ENCODE measurements at places on chromosomes 7 and 10. TPM values are rescaled to one million over a fixed set of nuclear protein-coding genes. Genes with fewer than 3 reads are reported as not detected.

The SPDYE9 gene
- total RNA-seq, result not detected

The VAX1 gene
- total RNA-seq, result not detected

The YWHAG gene
- total RNA-seq, result 79.3 TPM

The LMOD2 gene
- total RNA-seq, result not detected

The DPYSL4 gene
- total RNA-seq, result 2.2 TPM

The HSPA14 gene
- total RNA-seq, result 28.9 TPM

The CYP2C8 gene
- not detected for total RNA-seq

The NACAD gene
- total RNA-seq, result 0.05 TPM

The TMEM236 gene
- total RNA-seq, result 0.13 TPM

DNA sequence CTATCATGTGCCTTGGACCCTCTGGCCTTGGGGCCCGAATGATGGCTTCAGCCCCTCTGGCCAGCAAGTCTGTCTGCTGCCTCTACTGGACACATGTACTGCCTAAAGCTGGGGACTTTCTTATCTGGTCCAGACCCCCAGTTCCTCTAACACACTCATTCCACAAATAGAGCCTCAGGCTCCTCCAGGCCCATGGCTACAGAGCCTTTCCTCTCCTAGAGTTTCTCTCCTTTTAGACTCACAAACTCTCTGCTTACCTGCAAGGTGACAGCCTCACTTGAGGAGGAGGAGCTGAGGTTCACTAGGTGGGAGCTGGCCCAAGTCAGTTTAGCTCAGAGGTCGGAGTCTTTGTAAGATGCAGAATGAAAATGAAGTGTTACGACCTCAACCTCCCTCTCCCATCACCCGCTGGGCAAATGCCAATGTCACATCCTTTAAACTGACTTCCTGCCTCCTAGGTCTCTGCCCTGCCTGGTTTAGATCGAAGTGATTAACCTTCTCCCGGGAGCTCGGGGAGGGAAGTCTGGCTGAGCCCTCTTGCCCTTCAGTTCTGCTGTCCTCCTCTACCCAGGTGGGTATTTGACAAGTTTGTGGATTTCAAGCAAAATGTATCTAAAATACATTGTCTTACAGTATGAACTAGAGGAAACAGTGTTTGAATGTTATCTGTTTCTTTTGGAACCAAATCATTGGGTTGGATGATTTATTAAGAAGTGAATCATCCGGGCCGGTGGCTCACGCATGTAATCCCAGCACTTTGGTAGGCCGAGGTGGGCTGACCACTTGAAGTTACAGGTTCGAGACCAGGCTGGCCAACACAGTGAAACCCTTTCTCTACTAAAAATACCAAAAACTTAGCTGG lies 71.9 kb upstream of the TNS3 start:
- H3K4me3 ChIP-seq, result no peak overlapping the region
- H3K36me3 ChIP-seq, result no peaks in the 10 kb centered on the region
- H3K4me1 ChIP-seq, result no peaks in the 10 kb centered on the region
- H3K27me3 ChIP-seq, result no peaks in the 10 kb centered on the region
- no peak overlapping the region for H3K27ac ChIP-seq
- DNase-seq, result no peak

DNA sequence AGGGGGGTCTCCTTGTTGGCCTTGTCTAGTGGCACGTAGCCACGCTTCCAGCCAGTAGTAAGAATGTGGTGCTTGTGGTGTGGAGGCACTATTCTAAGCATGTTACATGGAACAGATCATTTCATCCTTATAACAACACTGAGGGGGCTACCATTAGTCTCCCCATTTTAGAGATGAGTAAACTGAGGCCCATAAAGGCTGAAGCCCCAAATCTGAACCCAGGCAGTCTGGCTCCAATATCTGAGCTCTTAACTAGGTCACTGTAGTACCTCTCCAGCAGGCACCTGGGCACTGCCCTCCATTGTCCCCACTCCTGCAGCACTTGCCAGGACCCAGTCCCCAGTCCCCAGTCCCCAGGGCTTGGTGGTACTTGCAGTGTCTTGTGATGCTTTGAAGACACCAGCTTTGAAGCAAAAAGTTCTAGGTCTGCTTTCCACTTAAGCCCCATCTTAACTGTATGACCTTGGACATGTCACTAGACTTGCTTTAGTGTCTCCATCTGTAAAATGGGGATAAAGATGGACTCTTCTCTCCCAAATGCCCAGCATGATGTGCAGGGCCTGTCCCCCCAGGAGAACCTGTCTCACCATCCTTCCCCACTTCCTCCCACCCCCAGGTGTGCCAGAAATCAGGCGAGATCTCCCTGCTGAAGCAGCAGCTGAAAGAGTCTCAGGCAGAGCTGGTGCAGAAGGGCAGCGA lies 6.4 kb downstream of the LZTS2 start:
- H3K4me1 ChIP-seq, result peaks cover 2% of the 10 kb centered on the region
- H3K36me3 ChIP-seq, result no peaks in the 10 kb centered on the region
- no peak overlapping the region for H3K27ac ChIP-seq
- no peak for DNase-seq
- H3K4me3 ChIP-seq, result no peak overlapping the region

- DNase-seq, result no peak
- no peak overlapping the region for H3K4me3 ChIP-seq
- H3K27me3 ChIP-seq, result no peaks in the 10 kb centered on the region
- no peaks in the 10 kb centered on the region for H3K4me1 ChIP-seq
- H3K36me3 ChIP-seq, result no peaks in the 10 kb centered on the region
These were observed 196.1 kb downstream of the NXPH1 start for GRCh38 chr7:8629504-8629903.

GRCh38 chr10:24223953-24224352 lies 15.0 kb downstream of the KIAA1217 start:
- no peaks in the 10 kb centered on the region for H3K27me3 ChIP-seq
- no peak overlapping the region for H3K4me3 ChIP-seq
- no peak overlapping the region for H3K27ac ChIP-seq
- DNase-seq, result no peak

DNA sequence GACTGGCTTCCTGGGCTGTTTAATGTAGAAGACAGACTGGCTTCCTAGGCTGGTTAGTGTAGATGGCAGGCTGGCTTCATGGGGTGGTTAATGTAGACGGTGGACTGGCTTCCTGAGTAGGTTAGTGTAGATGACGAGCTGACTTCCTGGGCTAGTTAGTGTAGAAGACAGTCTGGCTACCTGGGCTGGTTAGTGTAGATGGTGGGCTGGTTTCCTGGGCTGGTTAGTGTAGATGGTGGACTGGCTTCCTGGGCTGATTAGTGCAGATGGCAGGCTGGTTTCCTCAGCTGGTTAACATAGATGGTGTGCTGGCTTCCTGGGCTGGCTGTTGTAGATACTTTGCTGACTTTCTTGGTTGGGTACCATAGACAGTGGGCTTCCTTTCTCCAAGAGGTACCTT lies 122.9 kb upstream of the PPP2R2D start:
- no peaks in the 10 kb centered on the region for H3K4me1 ChIP-seq
- H3K27ac ChIP-seq, result peak overlapping the region; percentile 15
- H3K36me3 ChIP-seq, result no peaks in the 10 kb centered on the region
- H3K27me3 ChIP-seq, result no peaks in the 10 kb centered on the region
- no peak for DNase-seq

DNA sequence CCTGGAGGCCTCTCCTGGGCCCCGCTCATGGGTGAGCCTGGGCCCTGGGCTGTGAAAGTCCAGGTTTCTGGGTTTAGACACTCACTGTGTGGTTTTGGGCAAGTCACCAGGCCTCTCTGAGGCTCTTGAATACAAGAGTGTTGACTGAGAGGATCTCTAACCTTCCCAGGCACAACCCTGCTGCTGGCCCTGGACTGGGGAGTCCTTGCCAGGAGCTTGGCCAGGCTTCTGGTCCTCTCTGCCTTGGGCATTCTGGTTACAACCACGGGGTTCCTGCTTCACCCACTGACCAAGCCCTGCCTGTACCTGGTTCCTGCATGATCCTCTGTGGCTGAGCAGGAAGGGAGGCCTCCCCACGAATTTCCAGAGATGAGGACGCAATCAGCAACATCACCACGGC lies 63.6 kb upstream of the COL13A1 start:
- H3K4me3 ChIP-seq, result no peak overlapping the region
- peaks cover 27% of the 10 kb centered on the region for H3K4me1 ChIP-seq
- peaks cover 13% of the 10 kb centered on the region for H3K27me3 ChIP-seq

- no peak overlapping the region for H3K4me3 ChIP-seq
- DNase-seq, result no peak
- no peaks in the 10 kb centered on the region for H3K27me3 ChIP-seq
- H3K4me1 ChIP-seq, result no peaks in the 10 kb centered on the region
- H3K27ac ChIP-seq, result no peak overlapping the region
These were observed 71.2 kb downstream of the LRRTM3 start for GRCh38 chr10:66996996-66997395.

- peaks cover 67% of the 10 kb centered on the region for H3K36me3 ChIP-seq
- no peak overlapping the region for H3K4me3 ChIP-seq
These were observed 9.2 kb downstream of the INSIG1 start for GRCh38 chr7:155306673-155307470.

DNA sequence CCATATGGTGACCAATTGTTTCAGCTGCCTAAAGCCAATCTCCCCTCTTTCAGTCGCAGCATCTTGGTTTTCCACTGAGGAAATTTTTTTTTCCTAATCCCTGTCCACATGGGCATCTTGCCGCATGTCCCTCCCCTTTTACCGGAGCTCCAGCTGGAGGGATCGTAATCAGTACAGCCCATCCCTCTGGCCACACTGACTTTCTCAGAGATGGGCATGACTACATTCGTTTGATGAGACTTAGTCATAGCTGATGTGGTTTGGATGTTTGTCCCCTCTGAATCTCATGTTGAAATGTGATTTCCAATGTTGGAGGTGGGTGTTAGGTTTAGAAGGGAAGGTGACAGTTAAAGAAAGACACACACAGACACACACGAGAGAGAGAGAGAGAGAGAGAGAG lies 186.8 kb upstream of the CXCL12 start:
- DNase-seq, result no peak
- H3K4me1 ChIP-seq, result no peaks in the 10 kb centered on the region
- no peak overlapping the region for H3K27ac ChIP-seq
- H3K36me3 ChIP-seq, result no peaks in the 10 kb centered on the region
- H3K4me3 ChIP-seq, result no peak overlapping the region
- no peaks in the 10 kb centered on the region for H3K27me3 ChIP-seq

- H3K36me3 ChIP-seq, result no peaks in the 10 kb centered on the region
- DNase-seq, result no peak
- H3K27ac ChIP-seq, result no peak overlapping the region
- H3K4me1 ChIP-seq, result peaks cover 4% of the 10 kb centered on the region
These were observed 24.1 kb upstream of the PROSER2 start for GRCh38 chr10:11798845-11799735.

DNA sequence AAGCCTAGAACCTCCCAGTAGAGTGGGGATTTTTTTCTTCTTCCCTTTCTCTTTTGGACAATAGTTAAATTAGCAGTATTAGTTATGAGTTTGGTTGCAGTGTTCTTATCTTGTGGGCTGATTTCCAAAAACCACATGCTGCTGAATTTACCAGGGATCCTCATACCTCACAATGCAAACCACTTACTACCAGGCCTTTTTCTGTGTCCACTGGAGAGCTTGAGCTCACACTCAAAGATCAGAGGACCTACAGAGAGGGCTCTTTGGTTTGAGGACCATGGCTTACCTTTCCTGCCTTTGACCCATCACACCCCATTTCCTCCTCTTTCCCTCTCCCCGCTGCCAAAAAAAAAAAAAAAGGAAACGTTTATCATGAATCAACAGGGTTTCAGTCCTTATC lies 5.4 kb downstream of the OPN1SW start:
- no peaks in the 10 kb centered on the region for H3K4me1 ChIP-seq
- H3K27ac ChIP-seq, result no peak overlapping the region
- H3K4me3 ChIP-seq, result no peak overlapping the region
- peaks cover 72% of the 10 kb centered on the region for H3K36me3 ChIP-seq
- DNase-seq, result no peak

- H3K4me3 ChIP-seq, result no peak overlapping the region
- H3K4me1 ChIP-seq, result peaks cover 6% of the 10 kb centered on the region
- H3K36me3 ChIP-seq, result peaks cover 46% of the 10 kb centered on the region
- no peak overlapping the region for H3K27ac ChIP-seq
- no peak for DNase-seq
- no peaks in the 10 kb centered on the region for H3K27me3 ChIP-seq
These were observed 16.0 kb downstream of the KAT6B start for GRCh38 chr10:74842301-74842954.

- no peak overlapping the region for H3K4me3 ChIP-seq
- peaks cover 60% of the 10 kb centered on the region for H3K36me3 ChIP-seq
- DNase-seq, result peak; percentile 29
- H3K27ac ChIP-seq, result peak overlapping the region; percentile 28
- no peaks in the 10 kb centered on the region for H3K27me3 ChIP-seq
These were observed 23.9 kb downstream of the NUDCD3 start for GRCh38 chr7:44466300-44467216.

DNA sequence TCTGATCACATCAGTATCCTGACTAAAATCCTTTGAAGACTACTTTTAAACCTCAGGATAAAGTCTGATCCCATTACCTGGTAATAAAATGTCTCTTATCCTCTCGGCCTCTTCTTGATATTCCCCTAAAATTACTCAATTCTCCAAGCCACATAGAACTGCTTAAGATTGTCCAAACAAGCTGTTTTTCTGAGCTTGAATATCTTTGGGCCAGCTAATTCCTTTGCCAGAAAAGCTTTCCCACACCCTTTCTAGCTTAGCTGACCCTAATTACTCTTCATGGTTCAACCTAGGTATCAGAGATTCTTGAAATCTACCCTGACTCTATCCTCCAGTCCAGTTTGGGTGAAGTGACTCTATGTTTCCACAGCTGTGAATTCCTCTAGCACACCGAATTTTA lies 328.6 kb downstream of the CRPPA start:
- H3K4me3 ChIP-seq, result no peak overlapping the region
- no peaks in the 10 kb centered on the region for H3K4me1 ChIP-seq
- DNase-seq, result no peak
- no peaks in the 10 kb centered on the region for H3K27me3 ChIP-seq
- no peaks in the 10 kb centered on the region for H3K36me3 ChIP-seq

DNA sequence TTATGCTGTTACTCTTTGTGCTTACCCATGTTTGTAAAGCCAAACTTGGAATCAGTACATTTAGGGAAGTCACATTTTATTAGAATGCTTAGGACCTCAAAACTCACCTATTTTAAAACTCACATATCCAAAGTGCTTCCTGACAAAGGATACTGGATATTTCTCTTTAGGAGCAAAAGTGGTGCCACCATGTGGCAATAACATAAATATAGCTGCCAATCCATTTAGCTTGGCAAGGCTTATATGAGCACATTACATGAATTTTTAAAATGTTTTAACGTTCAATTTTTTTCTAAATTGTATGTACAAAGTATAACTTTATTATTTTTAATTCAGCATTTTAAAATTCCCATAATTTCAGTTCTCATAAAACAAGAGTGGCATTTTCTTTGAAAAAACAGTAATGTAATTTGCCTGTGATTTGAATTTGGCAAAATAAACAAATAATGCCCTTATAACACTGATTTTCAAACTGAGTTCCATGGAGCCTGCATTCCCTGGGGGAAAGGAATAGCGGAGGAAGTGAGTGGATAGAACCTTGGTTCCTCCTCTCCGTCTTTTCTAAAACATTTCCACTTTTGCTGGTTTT lies 75.4 kb downstream of the HDAC9 start:
- no peak overlapping the region for H3K4me3 ChIP-seq
- DNase-seq, result no peak
- H3K36me3 ChIP-seq, result no peaks in the 10 kb centered on the region

- H3K27me3 ChIP-seq, result no peaks in the 10 kb centered on the region
- H3K4me3 ChIP-seq, result no peak overlapping the region
- H3K4me1 ChIP-seq, result no peaks in the 10 kb centered on the region
- DNase-seq, result no peak
- no peaks in the 10 kb centered on the region for H3K36me3 ChIP-seq
These were observed 207.3 kb downstream of the CXCL12 start for GRCh38 chr10:44177610-44178009.

- no peaks in the 10 kb centered on the region for H3K36me3 ChIP-seq
- no peak overlapping the region for H3K27ac ChIP-seq
- H3K4me3 ChIP-seq, result no peak overlapping the region
- peaks cover 2% of the 10 kb centered on the region for H3K4me1 ChIP-seq
These were observed 10.8 kb upstream of the RNF216 start for GRCh38 chr7:5792268-5792667.

Measured in activated CD8-positive, alpha-beta T cell treated with anti-CD3 and anti-CD28 coated beads, Interleukin-2, amount 10 ng/mL, durations not matched to agents 7 days and 5 days (primary cell).